ENCODE measurements at places on chromosomes 2 and 18.

DNA sequence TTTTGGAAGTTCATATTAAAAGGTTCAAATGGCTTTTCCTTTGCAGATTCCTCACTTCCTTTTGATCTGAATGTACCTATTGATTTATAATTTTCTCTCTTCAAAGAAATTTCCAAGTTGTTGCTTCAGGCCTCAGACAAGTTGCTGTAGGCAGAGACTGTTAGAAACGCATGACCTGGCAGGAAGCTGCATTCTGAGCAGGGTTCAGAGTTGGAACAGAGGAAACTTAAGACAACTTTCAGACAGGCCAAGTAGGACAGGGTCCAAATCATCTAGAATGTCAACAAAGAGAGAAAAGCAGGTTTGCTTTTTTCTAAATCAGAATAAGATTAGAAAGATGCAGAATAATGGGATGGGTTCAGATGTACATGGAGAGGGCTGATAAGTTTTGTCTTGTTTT, 416.3 kb downstream of the LRP1B start:
- no peak for DNase-seq

DNA sequence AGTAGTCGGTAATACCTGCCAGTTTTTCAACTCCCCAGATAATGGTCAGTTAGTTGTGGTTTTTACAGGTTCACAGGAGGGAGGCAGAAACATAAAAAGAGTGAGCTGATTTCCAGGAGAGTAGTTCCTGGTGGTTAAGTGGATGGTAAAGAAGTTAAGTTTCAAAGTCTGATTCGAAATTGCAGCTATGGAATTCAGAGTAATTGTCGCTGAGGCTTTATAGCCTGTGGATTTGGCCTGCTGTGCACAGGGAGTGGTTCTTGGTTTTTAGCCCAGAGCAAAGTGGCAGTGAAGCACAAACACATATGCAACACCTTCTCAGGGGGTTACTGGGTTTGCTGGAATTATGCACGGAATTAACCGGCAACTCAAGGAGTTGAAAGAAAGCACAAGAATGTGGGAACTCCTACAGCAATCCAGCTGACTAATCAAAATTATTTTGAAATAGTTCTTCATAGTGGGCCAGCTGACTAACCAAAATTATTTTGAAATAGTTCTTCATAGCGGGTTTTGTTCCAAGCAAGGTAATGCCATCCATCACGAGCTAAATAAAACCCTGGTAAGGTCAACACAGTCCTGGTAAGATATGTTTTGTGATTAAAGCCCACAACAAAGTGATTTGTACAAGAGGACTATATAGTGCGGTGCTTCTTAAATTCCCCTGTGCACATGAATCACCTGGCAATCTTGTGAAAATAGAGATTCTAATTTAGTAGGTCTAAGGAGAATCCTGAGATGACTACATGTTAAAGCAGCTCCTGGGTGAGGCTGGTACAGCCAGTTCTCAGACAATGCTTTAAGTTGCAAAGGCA, 94.4 kb downstream of the SGPP2 start:
- no peak for DNase-seq

GRCh38 chr2:132415915-132416722, 486 bp upstream of the GPR39 start:
- no peak for DNase-seq

GRCh38 chr18:52219102-52219501, 120.9 kb upstream of the DCC start:
- no peak for DNase-seq

DNA sequence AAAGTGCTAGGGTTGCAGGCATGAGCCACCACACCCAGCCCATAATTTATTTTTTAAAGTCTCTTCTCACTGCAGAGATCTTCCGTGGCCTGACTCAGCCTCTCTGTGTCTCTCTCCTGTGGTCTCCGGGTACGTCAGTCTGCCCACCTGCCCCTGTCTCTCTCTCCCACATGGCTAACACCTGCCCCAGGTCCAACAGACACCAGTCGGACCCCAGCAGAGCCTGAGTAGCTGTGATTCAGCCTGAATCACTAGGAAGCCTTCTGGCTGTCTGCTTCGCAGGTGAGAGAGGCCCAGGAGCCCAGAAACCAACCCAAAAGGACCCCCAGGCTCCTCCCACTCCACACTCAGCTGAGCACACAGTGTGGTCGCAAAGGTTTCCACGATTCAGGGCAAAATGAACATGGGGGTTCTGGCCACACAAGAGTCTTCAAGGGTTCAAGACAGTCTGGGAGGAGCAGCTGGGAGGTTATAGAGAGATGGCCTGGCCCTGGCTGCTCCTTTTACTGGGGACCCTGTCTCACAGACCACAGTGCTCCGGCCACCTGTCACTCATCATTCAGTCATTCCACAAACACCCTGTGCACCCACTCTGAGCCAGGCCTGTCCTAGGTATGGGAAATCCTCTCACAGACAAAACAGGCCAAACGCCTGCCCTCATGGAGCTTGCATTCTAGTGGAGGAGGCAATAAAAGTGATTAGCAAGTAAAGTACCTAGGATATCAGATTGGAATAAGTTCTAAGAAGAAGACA, 8.6 kb downstream of the RUFY4 start:
- no peak for DNase-seq
